GM12878 (cell line): ENCODE measurements at places on chromosomes 11 and 22. TPM values are rescaled to one million over a fixed set of nuclear protein-coding genes. Genes with fewer than 3 reads are reported as not detected.

Gene CD3G
- 0.13 and 0.21 TPM in 2 replicates for total RNA-seq

Gene NXPE4
- not detected in 2 replicates for total RNA-seq

Gene KDM4D
- total RNA-seq: 1.4 and 1.5 TPM in 2 replicates

Gene DGAT2
- total RNA-seq: 19.5 and 21.0 TPM in 2 replicates
